ENCODE measurements at places on chromosomes 5 and 9.

- DNase-seq, result peak; percentile 52
These were observed 137.7 kb downstream of the PRELID2 start for GRCh38 chr5:145697251-145697990.

GRCh38 chr9:17137566-17137965 lies 2.7 kb downstream of the CNTLN start:
- DNase-seq, result no peak

DNA sequence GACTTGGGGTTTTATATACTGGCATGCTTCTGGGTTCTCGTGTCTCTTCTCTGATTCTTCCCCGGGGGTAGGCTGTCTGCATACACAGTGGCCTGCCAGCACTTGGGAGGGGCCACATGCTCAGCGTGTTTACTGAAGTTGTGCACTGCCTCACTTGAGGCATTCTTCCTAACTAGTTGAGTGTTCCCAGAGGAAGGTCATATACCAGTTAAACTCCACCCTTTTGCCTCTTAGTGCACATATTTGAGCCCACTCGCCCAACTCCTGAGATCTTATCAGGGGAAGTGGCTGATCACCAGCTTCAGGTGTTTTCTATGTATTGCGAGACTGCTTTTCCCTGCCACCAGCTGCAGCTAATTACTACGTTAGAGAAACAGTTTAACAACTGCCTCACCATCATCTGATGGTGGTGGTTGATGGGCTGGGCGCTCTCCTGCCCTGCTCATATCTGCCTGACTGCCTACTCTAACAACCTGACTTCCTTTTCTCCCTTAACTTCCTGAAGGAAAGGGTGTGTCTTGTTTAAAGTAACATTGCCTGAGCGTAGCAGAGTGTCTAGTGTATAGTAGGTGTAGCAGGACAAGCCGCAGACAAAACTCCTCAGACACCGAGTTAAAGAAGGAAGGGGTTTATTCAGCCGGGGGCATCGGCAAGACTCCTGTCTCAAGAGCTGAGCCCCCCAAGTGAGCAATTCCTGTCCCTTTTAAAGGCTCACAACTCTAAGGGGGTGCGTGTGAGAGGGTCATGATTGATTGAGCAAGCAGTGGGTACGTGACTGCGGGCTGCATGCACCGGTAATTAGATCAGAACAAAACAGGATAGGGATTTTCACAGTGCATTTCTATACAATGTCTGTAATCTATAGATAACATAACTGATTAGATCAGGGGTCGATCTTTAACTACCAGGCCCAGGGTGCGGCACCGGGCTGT lies 60.1 kb upstream of the CLINT1 start:
- DNase-seq, result no peak

GRCh38 chr5:63011158-63011557 lies 432.5 kb downstream of the LRRC70 start:
- no peak for DNase-seq

DNA sequence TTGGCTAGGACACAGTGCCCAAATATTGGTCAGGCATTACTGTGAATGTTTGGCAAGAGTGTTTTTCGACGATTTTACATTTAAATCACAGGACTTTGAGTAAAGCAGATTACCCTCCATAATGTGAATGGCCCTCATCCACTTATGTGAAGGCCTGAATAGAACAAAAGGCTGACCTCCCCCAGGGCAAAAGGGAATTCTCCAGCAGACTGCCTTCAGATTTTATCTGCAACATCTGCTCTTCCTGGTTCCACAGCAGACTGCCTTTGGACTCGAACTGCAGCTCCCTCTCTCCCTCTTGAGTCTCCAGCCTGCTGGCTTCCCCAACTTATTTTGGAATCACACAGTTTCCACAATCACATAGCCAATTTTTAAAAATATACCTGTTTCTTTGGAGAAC lies 7.1 kb upstream of the TMEM215 start:
- no peak for DNase-seq

GRCh38 chr5:180367991-180368390 lies 14.9 kb upstream of the GFPT2 start:
- no peak for DNase-seq

- no peak for DNase-seq
These were observed 980 bp downstream of the COL5A1 start for GRCh38 chr9:134642385-134643181.

DNA sequence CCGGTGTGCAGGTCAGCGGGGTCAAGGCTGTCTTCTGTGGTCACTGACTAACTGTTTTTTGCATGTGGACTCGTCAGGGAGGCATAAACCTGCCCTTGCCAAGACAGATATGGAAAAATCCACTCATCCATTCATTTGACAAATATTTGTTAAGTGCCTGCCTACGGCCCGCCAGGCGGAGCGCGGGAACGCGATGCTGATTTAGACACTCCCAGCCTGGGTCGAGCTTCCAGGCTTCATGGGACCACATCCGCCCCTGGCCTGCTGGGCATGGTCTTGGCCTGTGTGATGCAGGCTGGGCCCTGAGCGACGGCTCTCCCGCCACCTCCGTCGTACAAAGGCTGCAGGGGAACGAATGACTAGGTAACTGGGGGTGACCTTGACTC lies 18.1 kb downstream of the MYMK start:
- no peak for DNase-seq

DNA sequence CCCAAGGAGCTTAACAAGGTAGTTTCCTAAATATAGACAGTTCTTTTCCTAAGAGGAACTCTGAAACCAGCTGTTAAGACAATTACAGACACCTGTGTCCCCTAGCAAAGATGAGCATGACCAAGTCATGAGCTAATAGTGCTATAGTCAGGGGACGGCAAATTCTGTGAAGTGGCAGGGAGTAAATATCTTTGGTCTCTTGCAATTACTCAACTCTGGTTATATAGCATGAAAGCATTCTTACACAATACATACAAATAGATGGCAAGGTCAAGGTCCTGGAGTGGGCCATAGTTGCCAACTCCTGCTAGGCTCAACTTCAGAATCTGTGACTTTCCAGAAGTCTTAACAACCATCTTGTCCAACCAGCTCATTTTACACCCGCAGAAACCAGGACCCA lies 103.7 kb downstream of the RFK start:
- DNase-seq, result no peak

DNA sequence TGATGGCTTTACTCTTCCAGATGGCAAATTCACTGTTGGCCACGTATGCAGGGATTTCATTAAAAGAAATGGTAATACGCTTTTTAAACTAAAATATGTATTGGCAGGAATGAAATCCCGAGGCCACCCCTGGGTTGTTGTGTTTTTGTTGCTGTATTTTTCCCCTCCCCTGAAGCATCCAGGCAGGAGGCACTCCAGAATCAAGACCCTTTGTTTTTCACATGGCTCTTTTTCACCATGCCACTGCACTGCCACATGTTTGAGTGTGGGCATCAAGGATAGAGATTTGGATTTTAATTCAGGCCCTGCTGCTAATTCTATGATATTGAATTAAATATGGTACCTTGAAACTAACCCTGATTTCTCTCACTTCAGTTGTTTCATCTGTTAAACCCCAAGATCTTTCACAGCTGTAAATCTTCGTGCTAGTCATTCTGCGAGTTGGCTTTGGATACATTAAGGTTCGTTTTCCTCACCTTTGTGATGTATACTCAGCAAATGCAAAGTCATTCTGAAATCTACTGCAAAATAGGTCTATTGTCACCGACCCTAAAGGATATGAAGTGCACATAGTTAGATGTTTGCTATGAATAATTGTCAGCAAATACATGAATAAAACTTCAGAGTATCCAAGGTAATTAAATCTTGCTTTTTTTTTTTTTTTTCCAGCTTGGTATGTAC lies 533.4 kb downstream of the PTPRD start:
- no peak for DNase-seq

DNA sequence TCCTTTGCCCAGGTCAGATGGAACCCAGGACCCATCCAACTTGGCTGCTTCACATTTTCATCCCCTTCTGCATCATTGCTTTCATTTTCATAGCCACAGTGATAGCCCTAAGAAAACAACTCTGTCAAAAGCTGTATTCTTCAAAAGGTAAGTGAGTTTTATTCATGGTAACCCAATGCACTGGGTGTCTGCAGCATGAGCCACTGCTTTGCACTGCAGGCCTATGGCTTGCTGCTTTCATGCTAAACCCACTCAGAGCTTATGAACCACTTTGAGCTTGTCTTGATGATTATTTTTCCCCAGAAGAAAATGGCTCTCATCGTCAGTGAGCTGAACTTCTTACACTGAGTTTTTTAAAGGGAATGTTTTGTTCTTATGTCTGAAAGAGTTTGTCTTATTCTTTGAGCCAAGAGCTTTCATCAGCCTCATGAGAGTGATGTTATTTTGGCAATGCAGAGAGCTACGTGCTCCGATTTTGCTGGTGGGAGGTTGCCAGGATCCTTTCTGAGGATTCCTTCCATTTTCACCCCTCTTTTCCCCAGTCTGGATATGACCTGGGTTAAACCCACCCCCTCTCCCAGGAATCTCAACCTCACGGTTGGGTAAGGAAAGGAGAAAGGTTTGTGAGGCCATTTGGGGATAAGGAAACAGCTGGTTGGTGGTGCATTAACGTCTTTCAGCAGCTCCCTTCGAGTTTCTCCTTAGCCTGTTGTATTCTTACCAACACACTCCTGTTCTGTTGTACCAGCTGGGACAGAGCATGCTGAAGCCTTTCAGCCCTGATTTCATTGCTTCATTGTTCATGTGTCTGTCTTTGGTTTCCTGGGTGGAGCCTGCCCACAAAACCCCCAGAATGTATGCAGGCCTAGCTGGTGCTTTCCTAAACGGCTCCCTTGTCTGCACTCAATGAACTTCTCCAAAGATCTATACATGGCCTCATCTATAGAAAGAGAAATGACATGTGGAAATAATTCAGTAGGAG lies 47.6 kb downstream of the PDCD1LG2 start:
- DNase-seq, result no peak

DNA sequence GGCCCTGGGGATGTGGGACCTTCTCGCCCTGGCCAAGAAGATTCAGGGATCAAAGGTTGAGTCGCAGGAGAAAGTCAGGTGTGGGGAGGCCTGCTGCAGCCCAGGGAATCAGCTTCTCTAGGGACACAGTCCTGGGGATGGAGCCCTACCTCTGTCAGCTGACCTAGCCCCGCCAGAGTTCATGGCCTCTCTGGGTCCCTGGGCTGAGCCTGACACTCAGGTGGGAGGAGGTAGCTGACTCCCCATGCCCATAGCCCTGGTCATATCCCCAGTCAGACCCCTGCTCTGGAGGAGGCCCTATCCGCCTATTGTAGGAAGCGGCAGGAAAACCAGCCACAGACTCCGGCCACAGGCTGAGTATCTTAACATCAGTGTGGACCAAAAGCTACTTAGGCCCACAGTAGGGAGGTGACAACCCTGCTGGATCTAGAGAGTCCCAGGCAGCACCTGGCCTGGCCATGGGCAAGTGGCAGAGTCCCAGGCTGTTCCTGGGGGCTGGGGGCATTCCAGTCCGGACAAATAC lies 15.0 kb upstream of the MRNIP start:
- DNase-seq, result no peak

DNA sequence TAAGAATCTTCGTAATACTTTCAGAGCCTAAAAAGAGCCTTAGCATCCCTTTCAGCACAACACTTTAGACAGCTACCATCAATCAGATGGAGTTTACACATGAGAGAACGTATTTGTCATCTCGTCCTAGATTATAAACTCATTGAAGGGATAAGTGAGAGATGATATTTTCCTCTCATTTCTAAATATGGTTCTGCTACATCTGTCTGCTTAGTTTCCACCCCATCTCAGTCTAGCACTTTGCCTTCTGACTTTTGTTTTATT lies 208.4 kb upstream of the CD180 start:
- DNase-seq, result no peak

DNA sequence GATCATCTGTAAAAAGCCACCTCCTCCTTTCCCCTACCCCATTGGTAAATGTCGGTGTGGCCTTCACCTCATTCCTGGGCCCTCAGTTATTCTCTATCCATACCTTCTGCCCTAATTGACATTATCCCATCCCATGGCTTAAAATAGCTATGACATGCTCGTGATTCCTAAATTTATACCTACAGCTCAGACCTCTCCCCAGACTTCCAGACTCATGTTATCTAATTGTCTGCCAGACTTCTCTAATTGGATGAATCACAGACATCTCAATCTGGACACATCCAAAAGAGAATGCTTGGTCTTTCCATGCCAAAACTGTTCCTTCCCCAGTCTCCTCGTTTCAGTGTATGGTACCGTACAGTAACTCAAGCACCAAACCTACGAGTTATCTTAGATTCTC lies 113.0 kb upstream of the GPR151 start:
- DNase-seq, result no peak

- no peak for DNase-seq
These were observed at the start of gene LEAP2 for GRCh38 chr5:132873119-132873929. Gene LEAP2 (plus strand): TSS chr5:132873668. CDS start chr5:132873695, 27 bp downstream.

GRCh38 chr9:18023332-18023731 lies 444.5 kb downstream of the SH3GL2 start:
- no peak for DNase-seq

GRCh38 chr9:99516657-99517049 lies 294.6 kb downstream of the SEC61B start:
- DNase-seq, result no peak

- DNase-seq, result no peak
These were observed 45.5 kb upstream of the HMGCS1 start for GRCh38 chr5:43358726-43359125.

DNA sequence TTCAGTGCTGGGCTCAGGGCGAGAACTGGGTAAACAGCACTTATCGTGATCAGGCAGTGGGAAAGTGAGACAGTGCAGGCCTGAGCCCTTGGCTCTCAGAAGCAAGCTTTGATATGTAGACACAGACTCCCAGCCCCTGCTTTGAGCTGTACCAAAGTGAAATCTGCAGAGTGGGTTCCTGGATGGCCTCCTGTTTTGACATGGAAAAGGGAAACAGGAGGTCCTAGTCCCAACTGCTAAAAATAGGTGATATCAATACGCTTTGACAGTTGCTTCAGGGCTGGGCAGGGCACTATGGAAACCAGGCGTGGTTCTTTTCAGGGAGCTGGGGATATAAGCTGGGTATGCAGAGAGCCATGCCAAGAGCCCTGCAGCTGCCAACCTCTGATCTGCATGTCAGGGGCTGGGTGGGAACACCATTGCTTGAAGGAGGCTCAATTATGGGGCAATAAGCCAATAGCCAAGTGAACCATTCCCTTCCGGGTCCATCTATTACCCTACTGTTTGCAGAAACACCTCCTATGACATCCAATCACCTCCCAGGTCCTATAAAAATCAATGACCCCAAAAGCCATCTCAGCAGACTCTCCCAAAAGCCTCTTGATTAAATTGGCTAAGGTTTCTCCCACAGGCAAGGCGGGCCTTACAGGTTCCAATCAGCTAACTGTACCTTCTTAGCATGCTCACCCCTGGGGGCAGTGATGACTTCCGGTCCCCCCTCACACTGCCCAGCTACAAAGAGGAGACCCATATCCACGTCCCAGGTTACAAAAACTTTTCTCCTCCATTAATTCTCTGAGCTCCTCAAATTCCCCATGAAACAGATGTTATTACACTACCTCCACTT lies 45.8 kb downstream of the EPB41L4B start:
- DNase-seq, result no peak
